ENCODE measurements at places on chromosomes 7 and 10.

GRCh38 chr10:65396997-65397396 is 1528.8 kb upstream of the LRRTM3 start:
- DNase-seq: no peak

GRCh38 chr10:26593896-26594295 is 103.6 kb upstream of the PDSS1 start:
- no peak for DNase-seq

DNA sequence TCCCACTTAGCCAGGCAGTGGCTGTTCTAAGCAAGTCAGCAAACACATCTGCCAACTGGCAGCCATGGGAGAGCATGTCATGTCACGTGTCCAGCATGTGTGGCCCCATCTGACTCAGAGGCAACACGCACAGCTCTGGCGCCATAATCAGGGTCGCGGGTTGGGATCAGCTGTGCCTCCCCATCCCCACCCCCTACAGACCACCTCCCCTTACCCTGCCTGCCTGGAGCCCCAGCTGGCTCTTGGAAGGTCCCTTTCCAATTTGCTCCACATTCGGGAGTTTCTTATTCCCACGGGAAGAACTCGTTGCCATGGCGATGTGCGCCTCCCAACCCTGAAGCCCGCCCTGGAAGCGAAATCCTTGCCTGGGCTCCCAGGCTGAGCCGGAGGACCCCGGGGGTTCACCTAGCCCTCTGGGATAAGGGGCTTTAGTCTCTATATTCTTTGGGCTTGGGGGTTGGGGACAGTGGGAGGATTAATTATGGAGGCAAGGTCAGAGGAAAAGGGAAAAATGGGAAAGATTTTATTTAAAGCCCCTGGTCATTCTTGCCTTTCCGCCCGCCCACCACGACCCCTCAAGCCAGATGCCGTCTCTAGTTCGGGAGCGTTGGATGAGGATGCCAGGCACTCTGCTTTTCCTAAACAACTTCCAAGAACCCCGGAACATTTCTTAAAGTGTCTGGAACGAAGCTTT is 283.7 kb downstream of the ZEB1 start:
- no peak for DNase-seq

DNA sequence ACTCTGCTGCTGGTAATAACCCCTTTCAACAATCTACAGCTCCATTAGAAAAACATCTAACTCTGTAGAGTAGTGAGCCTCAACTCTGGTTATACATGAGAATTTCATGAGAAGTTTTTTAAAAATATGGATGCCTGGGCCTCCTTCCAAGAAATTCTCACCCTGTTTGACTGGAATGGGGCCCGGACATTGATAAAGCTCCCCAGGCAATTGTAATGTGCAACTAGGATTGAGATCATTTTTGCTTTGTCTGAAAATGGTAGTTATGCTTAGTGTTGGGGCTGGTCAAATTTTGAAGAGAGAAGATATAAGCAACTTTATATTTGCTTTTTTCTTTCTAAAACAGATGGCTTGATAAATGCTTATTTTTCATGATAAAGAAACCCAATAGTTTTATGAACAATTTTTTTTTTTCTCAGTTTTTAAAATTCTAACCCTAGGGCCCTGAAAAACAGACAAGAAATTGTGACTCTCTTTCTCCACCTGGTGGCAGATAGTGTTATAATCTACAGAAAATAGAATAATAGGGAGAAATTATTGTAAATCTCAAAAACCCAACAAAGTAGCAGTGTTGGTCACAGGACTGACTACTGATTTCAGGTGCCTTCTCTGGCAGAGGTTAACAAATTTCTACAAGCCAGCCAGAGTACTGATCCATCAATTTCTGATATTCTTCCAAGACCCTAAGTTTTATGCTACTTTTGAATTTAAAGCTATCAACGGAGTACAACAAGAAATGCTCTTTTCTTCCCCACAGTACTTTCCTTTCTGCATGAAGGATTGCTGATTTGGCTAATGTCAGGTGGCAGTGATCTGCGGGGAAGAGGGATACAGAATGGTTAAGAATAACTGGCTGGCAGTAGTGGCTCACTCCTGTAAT is 174.8 kb downstream of the DKK1 start:
- DNase-seq: no peak

GRCh38 chr7:68420342-68421192 is 1177.7 kb upstream of the AUTS2 start:
- no peak for DNase-seq

GRCh38 chr7:140586516-140586915 is 54.1 kb downstream of the DENND2A start:
- no peak for DNase-seq

- DNase-seq: no peak
Measured at GRCh38 chr7:2777898-2778535, 66.1 kb downstream of the GNA12 start.

GRCh38 chr7:110522061-110522760 is 568.7 kb upstream of the LRRN3 start:
- no peak for DNase-seq

DNA sequence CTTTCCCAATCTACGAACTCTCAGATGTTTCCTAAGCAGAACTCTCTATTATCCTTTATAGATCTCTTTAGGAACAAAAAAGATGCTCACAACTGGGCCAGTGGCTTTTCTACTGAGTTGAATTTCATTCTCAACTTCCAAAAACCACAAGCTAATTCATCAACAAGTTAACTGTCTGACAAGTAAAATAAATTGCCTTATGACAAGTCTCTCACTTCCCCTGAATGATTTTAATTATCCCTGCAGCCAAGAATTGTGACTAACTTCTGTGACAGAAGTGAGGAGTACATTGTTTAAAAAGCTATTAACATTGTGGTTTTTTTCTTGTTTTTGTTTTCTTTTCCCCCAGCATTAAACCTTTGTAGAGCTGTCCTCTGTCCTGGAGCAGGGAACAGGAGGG is 343.1 kb downstream of the HPSE2 start:
- DNase-seq: no peak

- DNase-seq: no peak
Measured at GRCh38 chr10:118321724-118322575, 20.2 kb downstream of the FAM204A start.

- no peak for DNase-seq
Measured at GRCh38 chr7:47366211-47366610, 215.7 kb downstream of the TNS3 start.

DNA sequence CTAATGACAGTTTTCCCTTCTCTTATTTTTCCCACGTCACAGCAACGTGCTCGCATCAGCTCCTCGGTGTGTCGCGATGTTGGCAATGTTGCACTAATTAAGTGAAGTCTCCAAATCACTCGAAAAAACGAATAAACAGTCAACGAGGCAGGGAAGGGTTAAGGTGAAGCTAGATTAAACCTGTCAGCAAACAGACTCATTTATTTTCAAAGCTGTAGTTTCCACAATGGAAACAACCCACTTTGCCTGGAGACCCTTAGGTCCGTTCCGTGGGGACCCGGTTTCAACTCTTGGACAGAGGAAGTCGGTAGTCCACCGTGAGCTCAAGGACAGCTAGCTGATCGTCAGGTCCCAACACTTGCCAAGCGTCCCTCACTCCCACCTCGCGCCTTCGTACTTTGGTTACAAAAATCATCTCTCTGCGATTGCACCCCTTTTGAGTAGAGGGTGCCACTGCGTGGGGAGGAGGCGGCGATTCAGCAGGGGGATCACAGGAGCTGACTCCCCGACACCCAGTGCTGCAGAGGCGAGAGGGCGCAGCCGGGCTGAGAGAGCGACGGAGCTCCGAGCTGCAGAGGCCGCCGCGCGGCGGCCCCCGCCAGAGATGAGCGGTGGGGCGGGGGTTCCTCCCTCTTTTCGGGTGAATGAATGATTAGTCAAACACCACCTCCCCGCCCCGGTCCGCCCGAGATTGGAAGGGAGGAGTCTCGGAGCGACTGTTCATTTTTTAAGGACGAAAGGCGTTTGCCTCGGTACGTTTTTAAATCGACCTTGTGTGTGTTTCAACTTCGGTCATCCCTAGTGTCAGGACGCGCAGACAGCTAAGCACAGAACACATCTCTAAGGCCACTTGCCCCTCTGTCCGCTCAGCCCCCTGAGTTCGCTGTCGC is 1.3 kb upstream of the BMPER start:
- no peak for DNase-seq

DNA sequence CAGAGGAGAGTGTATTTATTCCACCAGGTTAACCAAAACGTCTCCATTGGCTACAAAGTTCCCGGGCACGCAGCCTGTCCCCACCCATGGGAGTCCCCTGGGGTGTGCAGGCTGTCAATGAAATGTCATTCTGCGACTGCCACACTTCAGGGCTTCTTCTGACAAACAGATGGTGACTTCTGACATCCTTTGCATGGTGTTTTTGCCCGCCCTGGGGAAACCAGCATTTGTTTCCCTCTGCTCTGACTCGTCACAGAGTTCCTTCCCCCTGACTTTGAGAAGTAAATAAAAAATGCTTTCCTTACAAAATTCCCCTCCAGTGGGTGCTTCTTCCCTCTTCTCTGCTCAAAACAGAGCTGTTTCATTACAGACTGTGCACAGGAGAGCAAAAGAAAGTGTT is 38.2 kb downstream of the TNS3 start:
- DNase-seq: no peak

DNA sequence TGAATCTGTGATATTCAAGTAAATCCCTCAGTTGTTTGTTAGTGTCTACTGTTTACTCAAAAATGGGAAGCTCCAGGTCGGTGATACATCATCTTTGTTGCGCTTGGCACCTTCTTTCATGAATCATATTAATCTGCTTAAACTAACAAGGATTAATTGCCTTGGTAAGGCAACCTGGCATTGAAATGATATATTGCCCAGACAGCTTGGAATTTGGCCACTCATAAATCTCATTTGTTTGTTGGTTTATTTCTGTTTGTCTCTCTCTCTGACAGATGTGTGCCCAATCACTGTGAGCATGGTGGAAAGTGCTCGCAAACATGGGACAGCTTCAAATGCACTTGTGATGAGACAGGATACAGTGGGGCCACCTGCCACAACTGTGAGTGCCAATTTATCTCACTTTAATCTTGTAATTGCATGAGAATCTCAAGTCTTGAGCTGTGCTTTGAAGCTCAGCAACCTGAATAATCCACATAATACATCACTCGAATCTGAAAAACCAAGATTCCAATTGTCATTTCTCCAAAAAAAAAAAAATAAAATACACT is 1104.8 kb upstream of the C7orf33 start:
- DNase-seq: no peak

GRCh38 chr10:133372507-133372906 is 647 bp downstream of the ECHS1 start:
- DNase-seq: no peak

- DNase-seq: no peak
Measured at GRCh38 chr7:33516568-33516967, 387.2 kb downstream of the BBS9 start.

DNA sequence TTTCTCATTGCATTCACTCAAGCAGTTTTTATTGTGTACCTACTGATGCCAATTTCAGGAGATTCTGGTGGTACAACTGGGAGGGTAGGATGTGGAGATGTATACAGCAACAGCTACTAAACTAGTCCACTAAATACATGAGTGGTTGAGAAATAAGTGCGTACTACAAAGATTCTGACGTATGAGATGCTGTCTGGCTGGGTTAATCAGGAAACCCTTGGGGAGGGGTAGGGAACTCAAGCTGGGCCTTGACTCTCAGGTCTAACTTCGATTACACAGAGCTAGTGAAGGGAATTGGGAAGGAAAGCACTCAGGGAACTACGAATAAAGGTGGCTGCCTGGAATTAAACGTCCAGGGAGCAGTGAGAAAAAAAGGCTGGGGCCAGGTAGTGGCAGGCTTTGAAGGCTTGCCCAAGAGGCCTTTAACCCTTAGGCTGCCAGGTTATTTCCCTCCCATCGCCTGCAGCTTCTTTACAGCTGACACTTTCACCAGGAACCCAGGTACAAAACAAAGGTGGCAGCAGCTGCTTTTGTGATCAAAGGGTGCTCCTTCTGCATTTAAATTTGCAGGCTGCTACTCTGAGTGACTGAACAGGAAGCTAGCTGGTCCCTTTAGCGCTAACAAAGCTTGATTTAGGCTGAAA is 3.2 kb downstream of the MMS19 start:
- DNase-seq: no peak

- DNase-seq: no peak
Measured at GRCh38 chr10:36634916-36635315, 490.5 kb upstream of the ANKRD30A start.

DNA sequence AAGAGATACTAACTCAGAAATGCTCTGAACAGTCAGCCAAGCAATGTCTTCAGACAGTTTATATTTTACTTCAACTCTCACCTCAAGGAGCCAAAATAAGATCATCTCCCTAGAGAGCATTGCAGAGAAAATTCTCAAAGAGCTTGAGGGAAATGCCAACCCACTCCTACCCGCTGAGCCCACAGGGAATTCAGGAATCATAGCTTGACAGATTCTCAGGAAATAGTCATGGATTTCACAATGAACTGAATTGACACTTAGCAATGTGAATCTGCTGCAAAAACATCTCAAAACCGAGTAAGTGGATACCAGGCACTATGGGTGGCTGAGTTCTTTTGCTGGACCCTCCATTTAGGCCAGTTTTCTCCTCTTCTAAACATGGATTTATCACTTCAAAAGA is 9.8 kb upstream of the PLAC9 start:
- no peak for DNase-seq

DNA sequence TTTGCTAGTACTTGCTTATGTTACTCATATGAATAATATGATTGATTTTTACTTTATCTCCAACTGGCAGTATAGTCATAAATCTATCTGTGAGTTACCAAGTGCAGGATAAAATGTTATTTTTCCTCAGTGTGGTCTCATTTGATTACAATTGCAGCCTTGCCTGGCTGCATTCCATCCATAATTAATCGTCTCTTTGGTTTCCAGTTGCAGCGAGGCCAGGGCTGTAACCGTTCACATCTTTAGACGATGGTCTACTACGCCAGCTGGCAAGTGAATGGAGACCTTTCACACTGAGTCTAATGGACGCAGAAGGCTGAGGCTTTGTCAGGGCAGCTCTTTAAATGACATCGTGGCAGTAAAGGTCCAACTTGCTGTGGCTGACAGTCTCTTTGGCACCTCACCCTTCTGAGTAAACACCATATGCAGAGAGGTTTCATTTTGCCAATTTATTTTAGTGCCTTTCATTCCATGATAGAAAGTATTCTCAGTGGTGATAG is 84.0 kb downstream of the ARL4A start:
- DNase-seq: no peak

DNA sequence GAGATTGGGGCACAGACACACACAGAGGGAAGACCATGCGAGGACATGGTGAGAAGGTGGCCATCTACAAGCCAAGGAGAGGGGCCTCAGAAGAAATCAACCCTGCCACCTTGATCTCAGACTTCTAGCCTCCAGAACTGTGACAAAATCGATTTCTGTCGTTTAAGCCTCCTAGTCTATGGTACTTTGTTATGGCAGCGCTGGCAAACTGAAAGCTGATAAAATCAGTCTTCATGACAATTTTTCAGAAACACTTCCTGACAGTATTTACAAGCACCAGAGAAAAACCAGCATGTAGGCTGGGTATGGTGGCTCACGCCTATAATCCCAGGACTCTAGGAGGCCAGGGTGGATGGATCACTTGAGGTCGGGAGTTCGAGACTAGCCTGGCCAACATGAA is 4.2 kb downstream of the PARP12 start:
- no peak for DNase-seq

- DNase-seq: no peak
Measured at GRCh38 chr10:489330-489729, 200.1 kb downstream of the DIP2C start.
